ENCODE measurements at places on chromosomes 3 and 15. TPM values are rescaled to one million over a fixed set of nuclear protein-coding genes. Genes with fewer than 3 reads are reported as not detected.

ZKSCAN7 gene
- total RNA-seq = 6.4 TPM

MUC20 gene
- total RNA-seq = not detected

BDH1 gene
- total RNA-seq = 17.8 TPM

SLC24A5 gene
- not detected for total RNA-seq

GP9 gene
- total RNA-seq = not detected

CEP97 gene
- total RNA-seq = 6.6 TPM

SYNPR gene
- total RNA-seq = not detected
